Inflammatory macrophage treated with lipopolysaccharide for 1 hour (primary cell): ENCODE measurements at places on chromosomes 4 and X.

DNA sequence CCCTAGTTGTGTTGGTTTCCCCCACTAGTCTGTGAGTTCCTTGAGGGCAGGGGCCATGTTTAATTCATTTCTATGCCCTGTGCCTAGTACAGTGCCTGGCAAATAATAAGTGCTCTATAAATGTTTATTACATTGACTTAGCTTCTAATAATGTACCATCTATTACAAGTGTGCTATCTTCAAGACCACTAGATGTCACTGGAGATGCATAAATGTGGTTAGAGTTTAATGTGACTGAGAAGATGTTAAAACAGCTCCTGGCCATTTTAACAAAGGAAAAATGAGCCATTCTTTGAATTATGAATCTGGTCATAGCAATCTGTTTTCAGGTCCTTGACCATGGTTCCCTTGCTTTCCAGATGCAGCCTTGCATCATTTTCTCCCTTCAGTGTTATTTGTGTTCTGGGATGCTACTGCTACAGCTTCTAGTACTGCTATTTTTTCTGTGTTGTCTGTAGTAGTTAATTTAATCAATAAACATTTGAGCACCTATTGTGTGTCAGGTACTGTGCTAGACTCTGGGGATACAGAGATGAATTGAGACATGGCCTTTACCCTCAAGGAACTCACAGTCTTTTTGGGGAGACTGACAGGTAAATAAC lies 43.2 kb downstream of the SLC9A6 start:
- peak; percentile 9 for DNase-seq

- DNase-seq: no peak
Observed at GRCh38 chr4:128450326-128451120, 162.9 kb upstream of the PGRMC2 start.

GRCh38 chrX:153628129-153628528 lies 18.9 kb upstream of the DUSP9 start:
- no peak for DNase-seq

DNA sequence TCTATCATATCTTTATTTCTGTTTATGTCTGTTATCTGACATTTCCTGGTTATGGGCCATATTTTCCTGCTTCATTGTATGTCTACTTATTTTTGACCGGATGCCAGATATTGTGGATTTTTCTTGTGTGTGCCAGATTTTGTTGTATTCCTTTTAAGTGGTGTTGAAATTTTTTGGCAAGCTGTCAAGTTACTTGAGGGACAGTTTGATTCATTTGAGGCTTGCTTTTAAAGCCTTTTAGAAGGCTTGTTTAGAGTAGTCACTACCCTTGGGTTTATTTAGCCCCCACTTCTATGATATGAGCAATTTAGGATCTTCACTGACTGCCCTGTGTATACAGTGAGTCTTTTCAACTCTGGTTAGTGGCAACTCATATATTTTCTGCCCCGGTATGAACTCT lies 29.2 kb upstream of the NPY2R start:
- no peak for DNase-seq

DNA sequence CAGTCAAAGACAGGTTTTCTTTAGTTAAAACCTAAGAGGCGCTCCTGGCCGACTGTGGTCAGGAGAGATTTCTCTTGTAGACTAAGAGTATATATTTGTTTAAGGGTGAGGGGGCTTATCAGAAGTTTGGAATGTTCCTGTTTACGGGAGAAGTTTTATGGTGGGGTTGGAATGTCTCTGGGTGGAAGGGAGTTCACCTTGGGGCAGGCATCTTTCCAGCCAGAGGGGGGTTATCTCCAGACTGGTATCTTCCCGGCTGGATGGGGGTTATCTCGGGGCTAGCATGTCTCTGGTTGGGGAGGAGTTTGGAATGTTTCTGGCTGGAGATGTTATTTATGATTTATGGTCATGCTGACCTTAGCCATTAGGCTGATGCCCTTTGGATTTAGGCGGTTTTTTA lies 116.0 kb downstream of the COX7B2 start:
- no peak for DNase-seq

GRCh38 chr4:117692538-117692937 lies 341.7 kb upstream of the NDST3 start:
- DNase-seq: no peak

GRCh38 chr4:70778888-70779422 lies 57.2 kb downstream of the RUFY3 start:
- peak; percentile 65 for DNase-seq

GRCh38 chrX:118652717-118653116 lies 74.7 kb upstream of the IL13RA1 start:
- no peak for DNase-seq

GRCh38 chrX:115058276-115058675 lies 40.9 kb upstream of the IL13RA2 start:
- no peak for DNase-seq

DNA sequence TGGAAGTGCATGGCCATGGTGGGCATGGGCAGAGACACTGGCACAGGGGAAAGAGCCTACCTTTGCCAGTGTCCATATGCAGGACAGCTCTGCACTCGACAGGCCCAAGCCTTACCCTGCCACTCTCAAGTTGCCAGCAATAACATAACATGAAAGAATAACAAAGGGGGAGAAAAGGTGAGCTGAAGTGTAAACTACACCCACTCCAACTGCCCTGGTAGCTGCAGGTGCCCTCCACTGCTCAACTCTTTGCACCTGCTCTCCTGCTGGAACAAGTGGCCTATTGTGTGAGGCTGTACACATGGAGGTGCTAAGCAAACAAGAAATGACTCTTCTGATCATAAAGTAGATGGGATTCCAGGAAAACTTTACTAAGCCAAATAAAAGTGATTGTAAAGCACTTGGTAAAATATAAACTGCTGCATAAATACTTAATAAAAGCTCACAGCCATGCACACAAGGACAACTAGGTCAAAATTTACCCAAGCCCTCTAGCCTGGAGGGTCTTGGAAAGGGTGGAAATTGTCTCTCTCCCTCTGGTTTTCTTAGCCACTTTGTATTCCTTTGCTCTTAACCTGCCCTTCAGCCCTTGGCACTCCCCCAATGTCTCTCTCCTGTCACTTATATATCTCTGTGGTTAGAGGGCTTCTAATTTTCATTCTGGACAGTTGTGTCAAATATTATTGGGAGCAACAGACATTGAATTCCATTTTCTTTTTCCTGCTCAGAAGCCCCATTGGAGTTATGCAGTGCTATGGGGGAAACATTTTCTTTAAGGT lies 261.2 kb upstream of the GPC4 start:
- DNase-seq: no peak

GRCh38 chr4:152117520-152117919 lies 356.7 kb upstream of the GATB start:
- no peak for DNase-seq

DNA sequence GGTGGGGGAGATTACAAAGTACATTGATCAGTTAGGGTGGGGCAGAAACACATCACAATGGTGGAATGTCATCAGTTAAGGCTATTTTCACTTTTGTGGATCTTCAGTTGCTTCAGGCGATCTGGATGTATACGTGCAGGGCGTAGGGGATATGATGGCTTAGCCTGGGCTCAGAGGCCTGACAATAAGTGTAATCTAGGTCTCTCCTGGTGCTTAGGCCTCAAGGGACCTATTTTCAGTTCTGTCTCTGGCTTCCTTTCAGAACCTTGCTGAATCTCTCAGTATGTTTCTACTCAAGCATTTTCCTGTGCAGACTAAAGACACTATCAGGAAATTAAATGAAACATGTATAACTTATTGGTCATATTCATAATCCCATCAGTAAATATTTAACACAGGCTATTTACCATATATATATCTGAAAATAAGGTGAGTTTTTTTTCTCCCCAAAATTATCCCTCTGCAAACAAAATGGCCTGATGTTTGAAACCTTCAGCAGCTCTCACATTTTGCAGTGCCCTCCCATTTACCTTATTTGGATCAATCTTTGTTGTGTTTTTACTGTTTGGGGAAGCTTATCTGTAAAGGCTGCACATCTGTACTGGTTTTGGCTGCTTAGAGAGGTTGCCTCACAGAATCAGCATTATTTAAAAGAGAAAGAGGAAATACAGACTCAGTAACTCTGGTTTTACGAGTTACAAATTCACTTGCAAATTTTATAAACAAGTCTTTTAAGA lies 2.3 kb upstream of the ZCCHC4 start:
- DNase-seq: peak; percentile 29

GRCh38 chr4:35228313-35228712 lies 1016.0 kb downstream of the ARAP2 start:
- DNase-seq: no peak

DNA sequence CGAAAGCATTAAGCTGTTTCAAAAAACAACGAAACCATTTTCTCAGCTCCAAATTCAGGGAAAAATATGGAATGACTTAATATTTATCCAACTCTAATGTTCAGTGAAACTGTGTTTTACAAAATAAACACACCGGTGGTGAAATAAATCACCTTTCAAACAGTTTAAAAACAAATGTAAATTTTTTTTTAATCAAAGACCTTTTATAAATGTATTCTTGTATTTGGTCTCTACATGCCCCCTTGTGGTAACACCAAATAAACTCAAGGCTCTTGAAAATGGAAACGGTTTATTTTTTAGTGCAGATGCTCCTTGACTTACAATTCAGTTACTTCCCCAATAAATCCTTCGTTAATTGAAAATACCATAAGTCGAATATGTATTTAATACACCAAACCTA lies 45.8 kb upstream of the ITM2A start:
- DNase-seq: no peak

- no peak for DNase-seq
Observed at GRCh38 chr4:114782415-114783214, 184.0 kb downstream of the UGT8 start.

DNA sequence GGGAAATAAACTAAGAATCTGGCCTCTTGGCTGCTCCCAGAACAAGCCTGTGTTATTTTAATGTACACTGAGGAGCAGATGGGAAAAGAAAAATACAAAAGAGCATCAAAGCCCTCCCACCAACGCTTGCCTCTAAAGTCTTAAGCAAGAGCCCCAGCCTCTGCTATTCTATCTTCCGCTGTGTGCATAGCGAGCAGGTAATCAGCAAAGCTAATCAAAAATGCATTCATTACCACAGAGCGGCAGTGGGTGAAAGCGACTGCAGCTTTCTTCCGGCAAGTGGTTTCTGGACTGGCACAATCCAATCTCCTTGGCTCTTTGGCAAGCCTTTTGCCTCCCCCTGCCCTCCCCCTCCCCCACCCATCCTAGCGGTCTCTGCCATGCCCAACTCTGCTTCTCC lies 13.5 kb upstream of the GRIA3 start:
- no peak for DNase-seq
